T-helper 22 cell (primary cell): ENCODE measurements at places on chromosomes 11 and 22.

DNA sequence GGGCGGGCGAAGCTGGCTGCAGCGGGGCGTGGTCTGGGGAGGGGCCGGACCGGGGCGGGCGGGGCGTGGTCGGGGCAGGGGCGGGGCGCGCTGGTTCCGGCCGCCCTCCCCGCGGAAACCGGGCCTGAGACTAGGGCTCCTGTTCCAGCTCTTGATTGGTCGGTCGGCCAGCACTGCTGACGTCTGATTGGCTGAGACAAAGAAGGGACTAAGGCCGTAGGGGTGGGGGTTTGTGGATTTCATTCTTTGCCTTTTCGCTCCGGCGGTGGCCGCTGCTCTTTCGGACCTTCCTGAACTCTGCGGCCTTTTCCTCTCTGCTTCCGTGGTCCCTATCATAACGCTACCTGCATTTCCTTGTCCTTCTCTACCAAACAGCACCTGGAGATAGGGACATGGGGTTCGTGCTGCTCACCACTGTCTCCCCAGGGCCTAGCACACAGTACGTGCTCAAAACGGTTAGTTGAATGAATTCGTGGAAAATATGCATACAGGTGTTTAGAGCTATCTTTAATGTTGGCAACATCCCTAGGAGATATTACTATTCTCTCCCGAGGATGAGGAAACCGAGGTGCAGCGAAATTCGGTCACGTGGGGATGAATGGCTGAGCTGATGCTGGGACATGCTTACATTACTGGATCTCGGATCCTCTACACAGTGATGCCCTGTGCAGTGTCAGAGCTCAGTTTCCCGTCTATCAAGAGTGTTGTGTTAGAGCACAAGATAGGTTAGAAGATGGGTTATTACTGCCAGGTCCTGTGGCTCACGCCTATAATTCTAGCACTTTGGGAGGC lies 62.8 kb downstream of the NFAM1 start:
- peak; percentile 73 for DNase-seq

DNA sequence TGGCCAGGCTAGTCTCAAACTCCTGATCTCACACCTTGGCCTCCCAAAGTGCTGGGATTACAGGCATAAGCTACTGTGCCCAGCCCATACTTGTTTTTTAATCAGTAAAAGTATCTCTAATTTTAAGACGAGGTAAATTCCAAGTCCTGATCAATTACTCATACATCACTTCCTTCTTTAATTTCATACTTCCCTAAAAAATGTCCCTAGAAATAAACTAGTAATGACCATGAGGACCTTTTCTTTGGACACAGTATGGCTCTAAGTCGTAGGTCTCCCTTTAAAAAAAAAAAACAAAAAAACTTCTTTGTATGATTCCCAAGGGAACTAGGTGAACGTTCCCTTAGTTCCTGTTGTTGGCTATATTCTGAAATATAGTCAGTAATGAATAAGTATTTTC lies 29.8 kb downstream of the NUP98 start:
- DNase-seq, result no peak

DNA sequence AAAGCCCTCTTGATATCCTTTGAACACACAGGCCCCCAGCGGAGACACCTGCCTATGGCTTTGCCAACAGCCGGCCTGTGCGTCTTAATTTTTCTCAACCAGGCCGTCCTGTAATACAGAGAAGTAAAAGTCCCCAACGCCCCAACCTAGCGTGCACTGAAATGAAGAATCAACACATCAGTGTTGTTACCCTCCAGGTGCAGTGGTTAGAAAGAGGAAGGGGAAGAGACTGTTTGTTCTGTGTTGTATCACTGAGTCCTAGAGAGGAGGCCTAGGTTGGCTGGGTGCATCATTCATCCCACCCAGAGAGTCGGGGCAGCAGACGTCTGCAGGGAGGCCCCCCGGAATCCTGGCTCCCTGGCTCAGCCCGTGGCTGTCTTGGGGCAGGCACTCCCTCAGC lies 25.7 kb downstream of the SGSM1 start:
- DNase-seq, result no peak

DNA sequence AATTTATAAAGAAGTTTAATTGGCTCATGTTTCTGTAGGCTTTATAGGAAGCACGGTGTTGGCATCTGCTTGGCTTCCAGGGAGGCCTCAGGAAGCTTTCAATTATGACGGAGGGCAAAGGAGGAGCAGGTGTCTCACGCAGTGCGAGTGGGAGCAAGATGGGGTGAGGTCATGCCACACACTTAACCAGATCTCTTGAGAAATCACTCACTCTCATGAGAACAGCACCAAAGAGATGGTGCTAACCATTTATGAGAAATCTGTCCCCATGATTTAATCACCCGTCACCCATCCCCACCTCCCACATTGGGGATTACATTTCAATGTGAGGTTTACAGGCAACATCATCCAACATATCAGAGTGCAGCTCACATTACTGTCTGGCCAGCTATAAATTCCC lies 103.5 kb downstream of the ARHGAP8 start:
- DNase-seq, result no peak

DNA sequence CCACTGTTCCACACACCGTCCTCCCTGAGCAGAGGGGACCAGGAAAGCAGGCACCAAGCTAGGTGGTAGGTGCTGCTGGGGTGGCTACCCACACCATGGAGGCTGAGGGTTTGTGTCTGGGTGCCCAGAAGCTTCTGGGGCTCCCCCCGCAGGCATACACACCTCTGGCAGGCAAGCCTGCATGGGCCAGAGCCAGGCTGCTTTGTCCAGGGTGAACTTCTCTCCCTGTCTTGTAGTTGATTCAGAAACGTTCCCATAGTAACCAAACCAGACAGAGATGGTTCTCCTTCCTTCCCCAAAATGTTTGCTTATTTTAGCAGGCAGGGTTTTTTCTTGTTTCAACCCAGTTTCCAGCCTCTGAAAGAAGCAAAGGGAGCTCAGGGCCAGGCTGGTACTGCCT lies 40.9 kb upstream of the SUSD2 start:
- no peak for DNase-seq

DNA sequence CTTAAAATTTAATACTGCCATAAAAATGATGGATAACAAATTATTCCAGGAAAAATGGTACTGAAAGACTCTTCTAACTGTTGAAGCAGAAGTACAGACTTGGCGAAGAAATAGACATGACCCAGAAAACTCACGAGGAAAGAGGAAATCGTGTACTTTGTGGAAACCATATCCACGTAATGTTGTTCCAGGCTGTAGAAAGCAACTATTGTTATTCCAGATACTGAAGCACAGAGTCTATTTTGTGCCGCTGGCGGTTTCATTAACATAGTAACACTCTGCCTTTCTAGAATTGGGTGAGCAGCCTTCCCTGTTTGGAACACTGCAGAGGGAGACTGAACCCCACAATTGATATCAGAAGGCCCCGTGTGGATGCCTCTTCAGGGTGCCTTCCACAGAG lies 310.6 kb downstream of the TBC1D22A start:
- no peak for DNase-seq

- no peak for DNase-seq
Observed at GRCh38 chr11:2264366-2265053, 5.9 kb downstream of the ASCL2 start.

GRCh38 chr22:37208401-37209139 lies 3.7 kb downstream of the SSTR3 start:
- no peak for DNase-seq

DNA sequence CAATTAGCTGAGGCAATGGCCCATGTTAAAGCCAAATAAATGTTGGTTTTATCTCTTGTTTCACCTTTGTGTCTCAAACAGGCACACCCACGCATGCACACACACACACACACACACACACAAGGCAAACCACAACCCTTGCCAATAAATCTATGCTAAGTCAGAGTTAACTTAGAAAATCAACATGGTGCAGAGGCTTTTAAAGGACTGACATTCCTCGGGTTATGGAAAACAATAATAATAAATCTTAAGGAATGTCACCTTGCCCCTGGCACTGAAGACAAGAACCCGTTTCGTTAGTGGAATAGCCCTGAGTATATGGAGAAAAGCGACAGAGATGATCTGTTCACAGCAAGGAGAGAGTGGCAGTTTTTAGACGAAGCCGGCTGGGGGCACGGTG lies 326.3 kb downstream of the NTM start:
- no peak for DNase-seq
